ENCODE measurements at places on chromosomes 12 and 14.

- DNase-seq: no peak
These were observed 23.1 kb upstream of the TMCC3 start for GRCh38 chr12:94673496-94673895.

- peak; percentile 91 for DNase-seq
These were observed 41.4 kb downstream of the ACTN1 start for GRCh38 chr14:68937471-68938270.

GRCh38 chr12:63843721-63844390 lies 644 bp upstream of the SRGAP1 start:
- peak; percentile 95 for DNase-seq

DNA sequence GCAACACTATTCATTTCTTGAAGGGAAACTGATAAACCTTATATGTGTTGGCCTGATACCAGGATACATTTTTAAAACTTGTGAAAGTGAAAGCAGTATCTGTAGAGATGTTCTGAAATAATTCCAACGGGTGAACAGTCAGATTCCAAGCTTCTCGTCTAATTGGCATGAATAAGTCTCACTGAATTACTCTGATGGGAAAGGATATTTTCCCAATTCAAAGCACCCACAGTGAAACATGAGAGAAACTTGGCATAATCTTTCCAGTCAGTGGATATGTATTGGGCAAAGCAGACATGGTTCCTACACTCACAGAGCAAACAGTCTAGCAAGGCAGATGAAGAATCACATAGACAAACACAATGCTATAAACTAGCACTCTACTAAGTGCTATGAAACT lies 413.1 kb downstream of the MED13L start:
- no peak for DNase-seq

DNA sequence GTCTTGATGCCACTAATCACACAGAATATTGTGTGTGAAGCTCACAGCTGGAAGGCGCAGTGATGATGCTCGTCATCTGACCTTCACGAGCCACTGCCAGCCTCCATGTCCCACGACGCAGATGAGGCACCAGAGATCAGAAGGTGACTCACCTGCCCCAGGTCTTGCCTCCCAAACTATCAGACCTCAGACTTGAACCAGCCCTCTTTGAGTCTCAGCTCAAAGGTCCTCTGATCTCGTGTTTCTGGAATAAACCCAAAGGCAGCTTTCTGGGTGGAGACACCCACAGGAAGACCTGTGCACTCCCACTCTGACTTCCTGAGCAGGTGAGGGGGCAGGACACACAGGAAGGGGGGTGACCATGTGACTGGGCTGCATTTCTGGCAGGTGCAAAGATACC lies 19.6 kb upstream of the CHGA start:
- DNase-seq: no peak

DNA sequence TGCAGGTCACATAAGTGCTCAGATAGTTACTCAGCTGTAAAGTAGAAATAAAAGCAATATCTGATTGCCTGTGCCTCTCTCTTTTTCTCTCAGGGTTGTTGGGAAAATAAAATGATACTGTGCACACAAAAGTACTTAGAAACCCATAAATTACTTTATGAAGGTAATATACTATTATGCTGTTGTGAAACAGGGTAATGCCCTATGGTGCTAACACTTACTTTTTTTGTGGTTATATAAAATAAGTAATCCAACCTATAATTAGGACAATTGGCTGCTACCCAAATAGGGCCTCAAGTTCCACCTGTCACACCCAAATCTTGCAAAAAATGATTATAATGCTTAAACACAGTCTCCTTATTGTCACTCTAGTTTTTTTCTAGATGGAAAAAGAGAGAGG lies 50.6 kb downstream of the DAAM1 start:
- DNase-seq: no peak

DNA sequence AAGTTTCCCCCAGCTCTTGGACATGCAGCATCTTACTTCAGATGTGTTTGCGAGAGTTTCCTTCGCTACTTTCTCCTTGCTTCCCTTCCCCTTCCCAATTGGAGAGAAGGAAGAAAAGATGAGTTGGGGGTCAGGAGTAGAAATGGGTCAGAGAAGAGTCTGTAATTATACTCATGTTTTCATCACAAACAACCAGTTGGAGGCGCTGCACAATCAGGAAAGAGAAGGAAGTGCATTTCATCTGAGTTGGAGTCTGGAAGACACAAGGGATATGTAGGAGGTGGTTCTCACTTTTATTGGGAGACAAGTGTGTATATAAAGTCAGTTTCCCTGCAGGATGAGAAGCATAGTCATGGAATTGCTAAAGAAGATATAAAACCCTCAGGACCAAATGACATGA lies 31.3 kb upstream of the VSX2 start:
- DNase-seq: no peak

- DNase-seq: no peak
These were observed 53.8 kb downstream of the CAND1 start for GRCh38 chr12:67323007-67323406.

GRCh38 chr12:111444925-111445725 lies 39.4 kb downstream of the SH2B3 start:
- peak; percentile 63 for DNase-seq

DNA sequence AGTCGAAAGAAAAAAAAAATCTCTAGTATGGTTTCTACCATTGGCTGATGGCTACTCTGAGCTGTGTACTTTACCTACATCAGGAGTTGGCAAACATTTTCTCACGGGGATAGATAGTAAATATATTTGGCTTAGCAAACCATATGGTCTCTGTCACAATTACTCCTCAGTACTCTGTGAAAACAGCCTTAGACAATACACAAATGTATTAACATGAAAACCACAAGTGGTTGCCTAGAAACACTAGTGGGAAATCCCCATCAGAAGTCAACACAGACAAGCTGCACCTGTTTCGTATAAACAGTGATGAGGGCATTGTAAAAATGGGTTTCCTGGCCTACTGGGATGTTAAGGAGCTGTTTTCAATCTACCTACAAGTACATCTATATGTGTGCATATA lies 84.6 kb upstream of the NAV3 start:
- DNase-seq: no peak

- DNase-seq: no peak
These were observed 21.6 kb downstream of the C12orf75 start for GRCh38 chr12:105352052-105352451.

DNA sequence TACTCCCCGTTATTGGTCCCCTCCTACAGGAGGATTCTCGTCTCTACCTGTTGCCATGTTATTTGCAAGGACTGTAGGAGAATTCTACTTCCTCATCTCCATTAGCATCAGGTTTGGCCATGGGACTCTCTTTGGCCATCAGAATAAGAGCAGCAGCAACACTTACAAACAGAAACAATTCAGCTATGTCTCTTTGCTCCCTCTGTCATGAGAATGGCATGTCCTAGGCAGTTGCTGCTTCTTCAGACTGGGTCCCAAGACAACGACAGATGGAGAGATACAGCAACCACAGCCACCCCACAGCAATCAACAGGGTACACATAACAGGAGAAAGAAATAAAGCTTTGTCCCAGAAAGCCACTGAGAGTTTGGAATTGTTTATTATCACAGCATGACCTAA lies 19.7 kb downstream of the SLC41A2 start:
- DNase-seq: no peak

DNA sequence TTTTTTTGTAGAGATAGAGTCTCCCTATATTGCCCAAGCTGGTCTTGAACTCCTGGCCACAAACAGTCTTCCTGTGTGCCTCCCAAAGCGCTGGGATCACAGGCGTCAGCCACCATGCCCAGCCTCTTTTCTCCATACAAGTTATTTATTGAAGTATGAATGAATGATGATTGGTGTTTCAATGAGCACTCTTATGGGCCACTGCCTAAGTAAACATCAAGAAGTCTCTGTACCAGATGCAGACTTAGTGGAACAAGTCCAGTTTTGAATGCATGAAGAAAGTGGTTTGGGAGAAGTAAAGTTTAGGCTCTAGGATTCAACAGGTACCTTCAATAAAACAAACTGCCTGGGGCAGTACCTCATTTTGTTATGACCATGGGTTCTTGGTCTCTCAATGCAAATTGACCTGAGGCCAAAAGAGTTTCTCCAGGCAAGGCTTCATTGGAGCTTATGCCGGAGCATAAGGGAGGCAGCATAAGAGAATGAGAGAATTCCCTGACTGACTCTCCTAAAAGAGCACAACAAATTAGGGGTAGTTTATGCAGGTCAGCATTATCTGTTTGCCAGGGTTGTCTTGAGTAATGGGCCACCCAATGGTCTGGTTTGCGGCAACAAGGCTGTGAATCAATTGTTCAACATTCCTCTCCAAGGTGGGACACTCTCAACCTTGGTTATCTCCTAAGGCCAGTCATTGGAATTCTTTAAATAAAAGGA lies 1.1 kb upstream of the GMFB start:
- no peak for DNase-seq

DNA sequence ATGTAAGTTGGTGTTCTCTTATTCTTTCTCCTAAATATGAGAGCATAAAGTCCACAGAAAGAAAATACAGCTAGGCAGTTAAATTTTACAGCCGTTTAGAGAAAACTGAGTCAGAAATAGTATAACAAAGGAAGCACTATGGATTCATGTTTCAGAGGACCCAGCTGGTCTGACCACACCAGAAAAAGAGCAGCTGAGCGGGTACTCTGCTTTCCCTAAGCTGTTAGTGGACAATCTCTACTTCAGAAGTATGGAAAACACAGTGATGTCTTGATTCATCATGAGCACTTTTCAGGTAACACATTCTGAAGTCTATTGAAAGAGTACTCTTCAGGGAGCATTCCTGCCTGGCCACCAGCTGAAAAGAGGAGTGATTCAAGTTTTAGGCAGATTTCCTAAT lies 12.4 kb downstream of the PPM1H start:
- DNase-seq: no peak

- DNase-seq: no peak
These were observed 290.3 kb downstream of the SOX5 start for GRCh38 chr12:23659131-23659530.

GRCh38 chr12:92702754-92703679 lies at the start of gene PLEKHG7:
TSS of gene PLEKHG7 (plus strand) at chr12:92702989. CDS start at chr12:92706632, 3,643 bp downstream.
- DNase-seq: no peak

DNA sequence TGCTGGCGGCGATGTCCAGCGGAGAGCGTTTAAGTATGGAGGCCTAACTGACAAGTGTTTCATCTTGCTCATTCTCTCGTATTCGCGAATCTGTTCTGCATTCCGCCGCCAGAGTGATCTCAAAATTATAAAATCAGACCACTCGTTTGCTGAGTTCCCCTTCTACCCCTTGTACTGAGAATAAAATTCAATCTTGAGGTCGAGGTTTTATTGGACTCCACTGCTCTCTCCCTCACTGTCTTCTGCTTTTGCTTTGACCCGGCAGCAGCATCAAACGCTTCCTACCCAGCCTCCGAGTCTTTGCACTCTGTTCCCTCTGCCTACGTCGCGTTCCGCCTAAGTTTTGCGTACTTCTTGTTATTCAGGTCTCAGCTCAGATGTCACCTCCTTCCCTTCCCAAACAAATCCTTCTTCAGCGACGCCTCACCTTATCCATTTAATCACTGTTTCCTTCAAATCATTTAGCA lies 462 bp downstream of the KNTC1 start:
- no peak for DNase-seq

GRCh38 chr12:30111719-30112118 lies 328.0 kb upstream of the TMTC1 start:
- DNase-seq: peak; percentile 67

DNA sequence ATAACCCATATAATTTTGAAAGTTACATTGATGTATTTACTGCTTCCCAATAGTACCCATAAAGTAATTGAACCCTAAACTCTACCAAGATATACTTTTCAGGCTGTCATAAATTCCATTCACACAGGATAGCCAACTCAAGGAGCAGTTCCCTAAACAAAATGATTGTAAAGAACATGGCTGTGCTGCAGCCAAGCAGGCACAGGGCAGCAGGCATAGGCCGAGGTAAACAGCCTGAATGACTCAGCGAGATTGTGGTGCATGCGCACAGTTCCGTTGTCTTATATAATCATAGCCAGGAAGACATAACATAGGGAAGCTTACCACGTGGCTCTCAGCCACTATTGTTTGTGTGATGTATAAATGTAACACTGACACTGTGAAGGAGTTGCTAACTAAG lies 344.9 kb downstream of the FSCB start:
- DNase-seq: no peak

DNA sequence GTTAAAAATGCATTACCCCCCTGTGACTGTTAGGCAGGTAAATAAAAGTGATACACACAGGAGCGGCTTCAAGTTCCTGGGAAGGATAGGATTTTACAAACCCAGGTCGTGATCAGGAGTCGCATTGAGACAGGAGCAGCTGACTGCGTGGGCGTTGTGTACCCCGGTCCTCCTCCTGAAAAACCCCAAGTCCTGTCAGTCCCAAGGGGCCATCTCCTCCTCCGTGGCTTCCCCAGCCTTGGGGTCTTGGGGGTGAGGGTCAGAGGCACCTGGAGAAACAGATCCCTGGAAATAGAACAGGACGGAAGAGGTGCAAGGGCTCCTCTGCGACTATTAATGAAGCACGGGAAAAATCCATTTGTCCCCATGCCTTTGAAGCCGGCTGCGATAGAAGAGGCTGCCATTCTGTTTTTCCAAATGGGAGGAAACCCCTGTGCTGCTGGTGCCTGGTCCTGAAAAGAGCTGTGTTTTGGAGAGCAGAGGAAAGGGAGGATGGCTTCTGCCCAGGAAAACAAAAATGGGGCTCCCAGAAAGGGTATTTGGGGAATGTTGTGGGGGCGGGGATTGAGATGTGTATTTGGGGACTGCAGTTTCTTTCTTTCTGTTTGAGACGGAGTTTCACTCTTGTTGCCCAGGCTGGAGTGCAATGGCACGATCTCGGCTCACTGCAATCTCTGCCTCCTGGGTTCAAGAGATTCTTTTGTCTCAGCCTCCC lies 143.1 kb downstream of the ZNF664 start:
- DNase-seq: no peak

DNA sequence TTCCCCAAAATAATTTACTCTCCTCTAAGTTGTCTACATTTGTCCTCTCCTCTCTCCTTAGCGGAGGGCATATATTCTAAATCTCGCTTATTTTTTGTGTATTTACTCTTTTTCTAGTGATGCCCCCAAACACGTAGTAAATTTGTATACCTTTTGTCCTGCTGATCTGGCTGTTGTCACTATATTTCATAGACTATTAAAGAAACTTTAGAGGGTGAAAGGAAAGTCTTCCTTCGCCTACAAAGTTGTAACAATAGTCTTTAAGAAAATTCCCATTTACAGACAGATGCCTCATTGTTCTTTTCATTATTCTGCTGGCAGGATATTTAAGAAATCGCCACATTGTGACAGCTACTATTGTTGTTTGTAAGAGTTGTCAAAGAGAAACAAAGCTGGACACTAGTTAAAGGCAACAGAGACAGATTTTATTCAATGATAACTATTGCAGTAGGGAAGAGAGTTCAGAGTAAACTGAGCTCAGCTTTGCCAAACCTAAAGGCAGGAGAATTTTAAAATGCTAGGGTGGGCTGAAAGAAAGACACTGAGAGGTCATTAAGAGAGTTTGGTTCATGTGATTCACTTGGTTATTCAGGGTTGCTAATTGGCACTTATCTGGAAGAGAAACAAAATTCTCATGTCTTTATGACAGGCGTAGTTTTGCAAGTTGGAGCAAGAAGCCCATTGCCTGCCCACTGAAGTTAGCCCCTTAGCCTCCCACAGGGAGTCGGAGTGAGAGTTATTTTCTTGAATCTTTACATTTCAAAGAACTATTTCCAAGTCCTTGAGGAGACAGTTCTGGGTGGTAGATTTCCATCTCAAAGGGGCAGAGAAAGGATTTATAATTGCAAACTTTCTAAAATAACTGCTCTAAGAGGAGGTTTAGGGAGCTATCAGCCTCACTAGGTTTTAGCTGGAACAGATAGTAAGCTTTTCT lies 1272.5 kb upstream of the SEL1L start:
- no peak for DNase-seq

Measured in BE2C (cell line).